ENCODE measurements at places on chromosomes 5 and 9.

GRCh38 chr5:123671042-123671441, 159.1 kb downstream of the CSNK1G3 start:
- DNase-seq = no peak

- no peak for DNase-seq
Measured at GRCh38 chr5:141515141-141515540, 26.3 kb downstream of the PCDHGC5 start.

DNA sequence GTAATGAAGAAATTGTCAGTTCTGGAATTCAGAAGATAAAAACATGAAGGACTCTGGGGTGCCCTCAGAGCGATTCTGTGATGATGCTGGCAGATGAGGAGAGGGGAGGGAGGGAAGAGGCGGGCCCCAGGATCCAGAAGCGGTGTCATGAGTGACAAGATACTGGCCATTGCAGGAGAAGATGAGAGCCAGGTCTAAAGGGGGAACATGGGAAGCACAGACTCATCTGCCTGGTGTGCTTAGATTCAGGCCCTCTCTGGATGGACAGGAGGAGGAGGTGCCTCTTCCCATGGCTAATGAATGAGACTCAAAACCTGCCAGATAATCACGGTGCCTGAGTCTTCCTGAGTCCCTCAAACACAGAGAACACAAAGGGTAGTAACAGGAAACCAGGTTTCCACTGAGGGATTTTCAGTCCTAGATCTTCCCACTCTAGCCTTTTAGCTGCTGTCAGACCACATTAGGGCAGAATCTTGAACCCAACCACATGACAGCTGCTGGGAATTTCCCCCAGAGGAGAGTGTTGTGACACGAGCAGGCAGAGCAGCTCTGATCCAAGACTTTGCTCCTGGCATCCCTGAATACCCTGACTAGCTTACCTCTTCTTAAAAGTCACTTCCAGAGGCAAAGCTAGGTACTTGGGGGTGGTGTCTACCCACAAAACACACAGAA, 28.2 kb upstream of the HSPA9 start:
- no peak for DNase-seq

DNA sequence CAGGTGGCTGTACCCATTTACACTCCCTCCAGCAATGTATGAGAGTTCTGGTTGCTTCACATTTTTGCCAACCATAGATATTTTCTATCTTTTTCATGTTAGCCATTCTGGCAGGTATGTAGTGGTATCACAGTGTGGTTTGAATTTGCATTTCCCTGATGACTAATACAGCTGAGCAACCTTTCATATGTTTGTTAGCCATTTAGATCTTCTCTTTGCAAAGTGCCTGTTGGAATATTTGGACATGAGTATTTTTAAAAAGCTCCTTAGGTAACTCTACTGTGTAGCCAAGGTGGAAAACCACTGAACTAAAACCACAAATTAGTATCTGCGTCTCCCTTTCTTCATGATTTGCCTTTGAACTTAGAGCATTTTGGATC, 31.9 kb downstream of the IRF1 start:
- DNase-seq = no peak

- no peak for DNase-seq
Measured at GRCh38 chr9:16450043-16450442, 420.4 kb downstream of the BNC2 start.

Data from hypothalamus (tissue), 51 donors.